ENCODE measurements at places on chromosomes 2 and 18.

- DNase-seq: peak; percentile 58
These were observed 918 bp upstream of the HNRNPLL start for GRCh38 chr2:38603402-38604290.

- DNase-seq: no peak
These were observed 891.2 kb downstream of the BCL11A start for GRCh38 chr2:59662127-59662861.

DNA sequence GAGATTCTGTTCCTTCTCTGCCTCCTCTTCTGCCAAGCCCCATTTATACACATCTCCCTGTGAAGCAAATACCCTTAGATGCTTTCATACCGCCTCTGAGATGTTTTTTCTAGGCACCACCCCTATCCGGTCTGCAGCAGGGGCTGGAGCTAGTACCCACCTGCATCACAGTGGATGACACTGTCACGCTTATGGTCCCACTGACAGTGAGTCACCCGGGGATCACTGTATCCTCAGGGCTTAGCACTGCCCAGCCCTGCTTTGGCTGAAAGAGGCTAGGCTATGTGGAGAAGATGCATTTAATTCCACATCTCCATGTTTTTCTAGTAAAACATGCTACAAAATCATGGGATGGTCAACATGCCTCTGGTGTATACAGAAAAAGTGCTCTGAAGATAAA is 9.9 kb downstream of the FABP1 start:
- no peak for DNase-seq

DNA sequence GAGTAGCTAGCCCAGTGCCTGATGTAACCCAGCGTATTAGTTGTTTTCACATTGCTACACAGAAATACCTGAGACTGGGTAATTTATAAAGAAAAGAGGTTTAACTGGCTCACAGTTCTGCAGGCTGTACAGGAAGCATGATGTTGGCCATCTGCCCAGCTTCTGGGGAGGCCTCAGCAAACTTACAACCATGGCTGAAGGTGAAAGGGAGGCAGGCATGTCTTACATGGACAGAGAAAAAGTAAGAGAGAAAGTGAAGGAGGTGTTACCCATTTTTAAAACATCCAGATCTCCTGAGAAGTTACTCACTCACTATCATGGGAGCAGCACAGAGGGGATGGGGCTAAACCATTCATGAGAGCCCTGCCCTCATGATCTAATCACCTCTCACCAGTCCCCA is 6.1 kb upstream of the CYRIA start:
- DNase-seq: no peak

DNA sequence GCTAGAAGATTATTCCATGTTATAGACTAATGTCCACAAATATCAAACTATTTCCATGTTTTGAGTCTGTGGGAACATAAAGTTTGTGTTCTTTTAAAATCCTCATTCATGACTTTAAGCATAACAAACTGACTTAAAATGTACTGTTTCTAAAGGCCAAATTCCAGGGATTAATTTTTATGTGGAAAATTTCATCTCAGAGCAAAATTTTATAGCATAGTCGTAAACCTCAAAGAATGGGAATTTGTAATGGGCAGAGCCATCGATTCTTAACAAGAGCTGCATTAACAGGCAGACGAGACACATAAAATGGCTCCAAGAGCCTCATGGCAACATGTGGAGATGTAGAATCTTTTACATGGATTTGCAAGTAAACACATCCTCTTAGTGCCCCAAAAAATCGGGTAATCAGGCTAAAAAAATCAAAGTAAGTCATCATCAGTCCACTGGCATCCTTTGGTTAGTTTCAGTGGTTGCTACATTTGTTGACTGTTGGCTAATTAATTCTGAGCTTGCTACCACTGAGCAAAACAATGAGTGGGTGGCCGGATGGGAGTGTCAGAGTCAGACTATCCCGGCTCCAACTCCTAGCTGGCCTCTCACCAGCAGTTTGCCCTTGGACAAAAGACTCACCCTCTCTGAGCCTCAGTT is 119.6 kb downstream of the FAM210A start:
- no peak for DNase-seq

- DNase-seq: no peak
These were observed 12.8 kb downstream of the STK39 start for GRCh38 chr2:168234407-168235085.

- no peak for DNase-seq
These were observed 94.0 kb downstream of the CELF4 start for GRCh38 chr18:37471637-37472036.

DNA sequence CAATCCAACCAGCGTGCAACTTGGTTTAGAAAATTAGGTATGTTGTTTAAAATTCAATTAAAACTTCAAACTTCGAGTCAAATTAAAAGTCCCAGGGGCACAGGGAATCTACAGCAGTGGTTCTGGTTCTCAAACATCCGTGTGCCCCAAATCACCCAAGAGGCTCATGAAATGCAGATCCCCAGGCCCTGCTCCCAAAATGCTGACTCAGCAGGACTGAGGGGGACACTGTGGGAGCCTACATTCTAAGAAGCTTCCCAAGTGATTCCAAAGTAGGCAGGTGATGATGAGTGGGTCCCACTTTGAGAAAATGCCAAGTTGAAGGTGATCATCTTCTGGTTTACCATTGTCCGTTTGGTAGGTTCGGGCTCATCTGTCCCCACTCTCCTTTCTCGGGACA is 82.3 kb downstream of the GALNT14 start:
- DNase-seq: no peak

DNA sequence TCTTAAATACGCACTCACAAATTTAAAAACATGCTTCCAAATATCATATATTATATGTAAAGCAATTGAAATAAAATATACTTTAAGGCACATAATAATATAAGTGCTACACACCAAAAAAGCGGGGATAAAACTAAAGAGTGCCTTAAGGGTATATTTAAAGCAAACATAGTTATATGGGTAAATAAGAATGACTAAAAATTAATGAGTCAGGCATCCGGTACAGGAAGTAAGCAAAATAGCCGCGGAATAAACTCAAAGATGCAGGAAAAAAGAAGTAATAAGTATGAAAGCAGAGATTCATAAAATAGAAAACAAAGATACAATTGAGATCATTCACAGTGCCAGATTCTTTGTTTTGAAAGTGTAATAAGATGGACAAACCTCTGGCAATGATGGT is 503.5 kb upstream of the SOX11 start:
- DNase-seq: no peak

- no peak for DNase-seq
These were observed 697.5 kb downstream of the TMEM182 start for GRCh38 chr2:103459283-103459682.

- DNase-seq: no peak
These were observed 121.9 kb downstream of the LRP2 start for GRCh38 chr2:169240405-169240804.

DNA sequence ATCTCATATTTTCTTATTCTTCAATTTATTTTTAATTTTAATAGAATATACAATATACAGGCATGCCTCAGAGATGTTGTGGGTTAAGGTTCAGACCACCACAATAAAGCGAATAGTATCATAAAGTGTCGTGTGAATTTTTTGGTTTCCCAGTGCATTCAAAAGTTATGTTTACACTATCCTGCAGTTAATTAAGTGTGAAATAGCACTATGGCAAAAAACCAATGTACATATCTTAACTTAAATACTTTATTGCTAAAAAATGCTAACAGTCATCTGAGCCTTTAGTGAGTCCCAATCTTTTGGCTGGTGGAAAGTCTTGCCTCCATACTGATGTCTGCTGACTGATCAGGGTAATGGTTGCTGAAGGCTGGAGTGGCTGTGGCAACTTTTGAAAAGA is 637.6 kb downstream of the TDRD15 start:
- DNase-seq: no peak

- no peak for DNase-seq
These were observed 47.8 kb downstream of the SLC4A3 start for GRCh38 chr2:219675221-219675620.

DNA sequence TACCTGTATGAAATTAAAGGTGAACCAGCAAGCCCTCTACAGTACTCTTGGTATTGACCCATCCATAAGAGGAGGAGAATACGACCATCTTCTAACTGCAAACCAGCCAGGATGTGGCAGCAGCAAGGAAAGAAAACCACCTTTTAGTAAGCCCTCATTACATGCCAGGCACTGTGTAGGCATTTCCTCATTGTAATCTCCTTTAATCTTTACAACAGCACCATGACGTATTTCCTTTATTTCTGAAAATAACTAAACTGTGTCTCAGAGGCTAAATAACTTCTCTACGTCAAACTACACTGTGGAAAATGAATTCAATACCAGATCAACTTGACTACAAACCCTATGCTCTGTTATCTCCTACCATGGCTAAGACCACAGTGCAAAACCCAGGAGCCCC is 18.2 kb downstream of the WDR35 start:
- no peak for DNase-seq

DNA sequence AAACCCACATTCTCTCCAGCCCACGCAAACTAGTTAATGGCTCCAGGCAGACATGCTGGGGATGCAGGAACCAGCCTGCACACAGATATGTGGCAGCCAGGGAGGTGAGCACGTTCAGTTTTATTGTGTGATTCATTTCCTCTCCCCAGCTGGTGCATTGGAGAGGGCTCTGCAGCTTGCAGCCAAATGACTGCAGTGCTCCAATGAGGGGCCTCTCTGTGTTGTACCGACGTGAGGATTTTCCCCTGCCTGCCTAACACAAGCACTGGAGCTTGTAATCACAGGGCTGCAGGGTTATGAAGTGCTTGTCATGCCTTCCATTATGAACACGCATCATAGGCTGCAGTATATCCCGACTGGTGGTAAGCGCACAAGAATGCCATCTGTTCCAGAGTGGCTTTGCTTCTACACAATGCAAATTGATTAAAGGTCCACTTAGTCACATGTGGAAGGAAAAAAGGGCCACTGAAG is 92.3 kb upstream of the THUMPD2 start:
- DNase-seq: no peak

DNA sequence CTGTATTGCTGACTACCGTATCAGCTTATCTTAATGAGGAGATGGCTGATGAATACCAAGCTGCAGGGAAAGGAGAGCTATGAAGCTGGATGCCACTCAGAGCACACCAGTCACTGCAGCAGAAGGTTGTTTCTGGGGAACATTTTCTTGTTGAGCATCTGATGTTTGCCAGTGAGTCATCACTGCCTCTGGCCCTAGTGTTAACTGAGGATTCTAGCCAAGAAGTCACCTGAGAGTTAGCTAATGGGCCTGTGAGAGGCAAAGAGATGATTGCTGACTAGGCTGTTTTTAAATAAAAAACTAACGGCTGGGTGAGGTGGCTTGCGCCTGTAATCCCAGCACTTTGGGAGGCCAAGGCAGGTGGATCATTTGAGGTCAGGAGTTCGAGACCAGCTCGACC is 37.9 kb downstream of the CCDC150 start:
- no peak for DNase-seq

GRCh38 chr2:129375632-129376425 is 603.6 kb upstream of the RAB6C start:
- DNase-seq: no peak

DNA sequence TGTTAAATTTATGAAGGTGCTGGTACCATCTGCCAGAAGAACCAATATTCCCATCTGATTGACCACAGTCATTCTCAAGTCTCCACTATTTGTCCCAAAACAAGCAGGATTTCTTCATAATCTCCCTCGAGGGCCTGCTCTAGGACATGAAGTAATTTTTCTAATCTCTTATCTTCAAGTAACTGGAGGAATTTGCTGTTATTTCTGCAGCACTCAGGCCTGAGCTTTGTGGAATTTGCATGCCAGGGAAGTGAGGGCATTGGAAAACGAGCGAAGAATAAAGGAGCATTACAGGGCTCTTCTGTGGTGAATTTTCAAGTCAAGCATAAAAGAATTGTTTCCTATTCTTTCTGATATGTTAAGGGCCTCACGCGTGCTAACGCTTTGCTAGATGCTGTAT is 161.2 kb upstream of the EPAS1 start:
- no peak for DNase-seq

DNA sequence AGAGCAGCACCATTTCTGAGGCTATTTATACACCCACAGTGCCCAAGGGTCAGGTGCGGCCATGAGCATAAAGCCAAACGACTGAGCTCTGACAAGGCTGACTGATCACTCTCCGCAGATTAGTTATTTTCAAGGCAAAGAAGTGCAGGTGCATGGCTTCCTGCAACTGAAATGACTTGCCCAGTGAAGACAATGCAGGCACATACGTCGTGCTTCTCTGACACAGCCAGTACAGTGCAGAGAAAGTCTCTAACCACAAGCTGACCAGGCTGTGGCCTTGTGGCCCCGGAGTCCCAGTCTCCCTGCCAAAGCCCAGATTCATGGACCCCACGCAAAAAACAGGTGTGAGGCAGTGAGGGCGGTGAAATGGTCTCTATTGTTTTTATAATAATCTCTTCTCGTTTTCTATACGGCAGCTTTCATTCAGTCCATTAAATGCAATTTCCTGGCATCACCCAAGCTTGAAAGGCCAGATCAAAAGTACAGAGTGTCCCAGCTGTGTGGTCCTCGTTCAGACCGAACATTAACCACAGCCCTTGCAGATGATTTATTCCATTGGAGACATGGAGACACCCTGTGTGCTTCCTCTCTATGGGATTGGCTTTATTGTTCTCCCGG is 447.0 kb upstream of the ID2 start:
- DNase-seq: no peak

GRCh38 chr2:214902286-214902685 is 92.8 kb upstream of the BARD1 start:
- DNase-seq: no peak

- DNase-seq: no peak
These were observed 140.5 kb downstream of the TPGS2 start for GRCh38 chr18:36688020-36688965.

GRCh38 chr2:20050104-20050645 is 1.3 kb downstream of the LAPTM4A start:
- no peak for DNase-seq

- DNase-seq: no peak
These were observed 68.1 kb upstream of the CSRNP3 start for GRCh38 chr2:165401285-165401852.

GRCh38 chr2:189751080-189751658 is 11.4 kb downstream of the OSGEPL1 start:
- DNase-seq: peak; percentile 1

- DNase-seq: no peak
These were observed 47.5 kb downstream of the MRPS5 start for GRCh38 chr2:95073856-95074662.

- DNase-seq: no peak
These were observed 5.1 kb downstream of the ECEL1 start for GRCh38 chr2:232482301-232483238.

- DNase-seq: no peak
These were observed 352.6 kb upstream of the CWC22 start for GRCh38 chr2:180359522-180360282.

- no peak for DNase-seq
These were observed 24.4 kb downstream of the KLF7 start for GRCh38 chr2:207141386-207141785.

All from activated CD4-positive, CD25-positive, alpha-beta regulatory T cell (primary cell).